Sigmoid colon (tissue), 7 donors: ENCODE measurements at places on chromosomes 12 and 14. TPM values are rescaled to one million over a fixed set of nuclear protein-coding genes. Genes with fewer than 3 reads are reported as not detected.

- H3K27me3 ChIP-seq, result no peaks in the 10 kb centered on the region
- no peaks in the 10 kb centered on the region for H3K36me3 ChIP-seq
- H3K4me1 ChIP-seq, result no peaks in the 10 kb centered on the region
- DNase-seq, result no peak
Measured at GRCh38 chr12:52644078-52644415, 8.0 kb downstream of the KRT2 start.

DNA sequence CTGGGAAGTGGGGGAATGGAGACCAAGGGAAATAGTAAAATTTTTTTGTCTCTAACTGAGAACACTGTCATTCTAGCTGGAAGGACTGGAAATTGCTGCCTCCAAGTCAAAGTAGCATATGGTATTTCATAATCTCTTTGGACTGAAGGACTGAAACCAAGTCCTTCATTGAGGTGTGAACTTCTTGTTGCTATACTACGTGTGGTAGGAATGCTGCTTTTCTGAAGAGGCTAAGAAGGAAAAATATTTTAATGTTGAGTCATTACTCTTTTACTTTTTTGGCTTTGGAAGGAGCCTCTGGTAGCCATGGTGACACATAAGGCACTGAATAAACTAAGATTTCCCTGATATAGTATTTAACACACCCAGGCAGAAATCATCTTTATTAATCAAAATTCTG is 465.4 kb downstream of the NPAS3 start:
- no peak for DNase-seq
- no peak overlapping the region for H3K27ac ChIP-seq
- H3K36me3 ChIP-seq, result no peaks in the 10 kb centered on the region
- no peak overlapping the region for H3K4me3 ChIP-seq
- no peaks in the 10 kb centered on the region for H3K4me1 ChIP-seq

DNA sequence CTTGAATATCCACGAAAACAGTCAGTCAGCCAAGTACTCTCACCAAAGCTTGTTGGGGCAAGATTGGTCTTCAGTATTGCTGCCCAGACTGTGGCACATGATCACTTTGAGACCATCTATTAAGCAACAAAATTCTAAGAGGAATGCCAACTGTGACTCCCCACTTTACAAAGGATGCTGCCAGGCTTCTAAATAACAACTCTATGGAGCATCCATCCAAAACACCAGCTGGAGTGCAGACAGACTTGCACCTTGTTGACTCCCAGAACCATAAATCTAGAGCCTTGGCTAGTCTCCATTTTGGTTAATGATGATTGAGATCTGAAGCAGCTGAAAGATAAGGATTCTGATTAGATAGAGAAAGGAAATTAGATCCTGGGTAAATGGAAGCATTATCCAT is 132.8 kb downstream of the DIO2 start:
- H3K4me3 ChIP-seq, result no peak overlapping the region
- H3K36me3 ChIP-seq, result no peaks in the 10 kb centered on the region
- no peak for DNase-seq
- no peaks in the 10 kb centered on the region for H3K27me3 ChIP-seq

DNA sequence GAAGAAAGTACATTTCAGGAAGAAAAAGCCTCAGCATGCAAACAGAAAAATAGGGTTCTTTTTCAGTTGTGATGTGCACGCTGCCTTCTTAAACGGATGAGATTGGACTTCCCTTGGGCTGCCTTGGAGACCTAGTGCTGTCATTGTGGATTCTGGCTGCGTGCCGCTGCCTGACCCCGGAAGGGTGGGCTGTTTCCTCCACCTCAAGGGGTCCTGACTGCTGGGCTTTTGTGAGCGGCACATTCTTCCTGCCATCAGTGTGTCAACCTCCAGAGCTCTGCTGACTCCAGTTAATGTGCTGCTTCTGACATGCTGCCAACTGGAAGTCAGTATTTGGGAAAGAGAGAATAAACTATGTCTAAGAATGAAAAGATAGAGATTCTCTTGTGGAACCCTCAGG is 25.1 kb downstream of the CCNK start:
- DNase-seq, result no peak
- no peak overlapping the region for H3K27ac ChIP-seq
- H3K4me1 ChIP-seq, result peaks cover 9% of the 10 kb centered on the region

DNA sequence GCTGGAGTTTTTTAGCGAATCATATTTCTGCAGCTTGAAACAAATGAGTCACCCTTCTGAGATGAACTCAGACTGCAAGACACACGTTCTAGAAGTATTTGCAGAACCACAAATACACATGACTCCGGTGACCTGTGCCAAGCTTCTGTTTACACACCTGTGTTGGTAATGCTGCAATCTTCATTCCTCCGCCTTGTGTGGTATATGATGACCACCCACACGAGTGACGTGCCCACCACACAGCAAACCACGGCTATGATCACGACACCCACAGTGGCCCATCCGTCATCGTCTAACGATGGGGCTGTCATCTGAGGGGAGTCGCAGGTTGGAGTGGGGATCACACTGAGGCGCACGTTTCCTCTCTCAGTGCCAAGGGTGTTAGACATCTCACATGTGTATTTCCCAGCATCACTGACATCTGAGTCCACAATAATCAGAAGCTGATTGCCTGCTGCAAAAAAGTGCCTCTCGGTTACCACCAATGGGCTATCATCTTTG is 43.0 kb downstream of the LRIG3 start:
- peaks cover 8% of the 10 kb centered on the region for H3K4me1 ChIP-seq
- no peak overlapping the region for H3K27ac ChIP-seq
- no peak for DNase-seq
- no peak overlapping the region for H3K4me3 ChIP-seq

Gene C12orf76
- 16.1 TPM for total RNA-seq
